HFF-Myc (cell line): ENCODE measurements at places on chromosomes 3 and 15.

DNA sequence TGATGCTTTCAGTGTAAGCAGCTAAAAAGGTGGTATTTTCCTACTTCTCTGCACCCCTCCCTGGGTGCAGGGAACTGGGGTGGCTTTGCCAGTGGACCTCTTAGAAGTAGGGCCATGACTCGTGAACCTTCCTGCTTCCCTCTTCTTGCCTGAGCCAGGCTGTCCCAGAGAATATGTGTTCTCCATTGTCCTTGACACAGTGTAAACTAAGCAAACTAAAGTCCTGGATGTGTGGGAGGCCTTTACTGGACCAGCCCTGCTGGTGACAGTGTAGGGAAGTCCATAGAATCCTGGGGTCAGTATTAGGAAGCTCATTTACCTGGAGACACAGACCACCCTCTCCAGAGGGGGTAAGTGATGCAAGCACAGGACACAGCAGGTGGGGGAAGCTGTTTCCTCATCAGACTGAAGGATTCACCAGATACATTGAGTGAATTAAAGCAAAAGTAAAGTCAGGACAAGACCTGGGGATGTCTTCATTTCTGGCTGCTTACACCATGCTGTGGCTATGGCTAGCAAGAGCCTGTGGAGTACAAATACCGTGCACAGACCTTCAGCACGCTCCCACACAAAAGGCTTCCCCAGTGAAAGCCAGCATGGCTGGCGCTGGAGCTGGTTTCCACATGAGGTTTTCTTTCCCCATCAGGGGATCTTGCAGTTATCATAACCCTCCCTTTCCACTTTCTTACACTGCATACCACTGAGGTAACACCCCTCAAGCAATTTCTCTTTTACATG is 64.8 kb upstream of the LPP start:
- DNase-seq: no peak

GRCh38 chr15:38853608-38854007 is 289.0 kb upstream of the RASGRP1 start:
- no peak for DNase-seq

- DNase-seq: no peak
These were observed 123.5 kb downstream of the NUP210 start for GRCh38 chr3:13296662-13297061.

DNA sequence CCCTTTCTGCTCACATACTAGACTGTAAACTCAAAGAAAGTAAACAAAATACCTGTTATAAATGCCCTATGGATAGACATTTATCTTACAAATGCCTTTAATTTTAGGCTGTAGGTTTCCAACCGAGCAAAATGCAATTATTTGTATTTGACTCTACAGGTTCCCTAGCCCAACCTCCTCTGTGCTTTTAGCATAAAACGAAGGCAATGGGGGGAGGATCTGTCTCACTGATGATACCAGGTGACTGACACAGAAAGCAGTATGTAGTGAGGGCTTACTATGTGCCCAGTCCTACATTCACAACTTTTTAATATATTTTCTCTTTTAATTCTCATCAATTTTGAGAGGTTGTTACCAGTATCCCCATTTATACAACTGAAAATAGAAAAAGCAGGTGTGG is 87.4 kb downstream of the OXNAD1 start:
- DNase-seq: no peak

DNA sequence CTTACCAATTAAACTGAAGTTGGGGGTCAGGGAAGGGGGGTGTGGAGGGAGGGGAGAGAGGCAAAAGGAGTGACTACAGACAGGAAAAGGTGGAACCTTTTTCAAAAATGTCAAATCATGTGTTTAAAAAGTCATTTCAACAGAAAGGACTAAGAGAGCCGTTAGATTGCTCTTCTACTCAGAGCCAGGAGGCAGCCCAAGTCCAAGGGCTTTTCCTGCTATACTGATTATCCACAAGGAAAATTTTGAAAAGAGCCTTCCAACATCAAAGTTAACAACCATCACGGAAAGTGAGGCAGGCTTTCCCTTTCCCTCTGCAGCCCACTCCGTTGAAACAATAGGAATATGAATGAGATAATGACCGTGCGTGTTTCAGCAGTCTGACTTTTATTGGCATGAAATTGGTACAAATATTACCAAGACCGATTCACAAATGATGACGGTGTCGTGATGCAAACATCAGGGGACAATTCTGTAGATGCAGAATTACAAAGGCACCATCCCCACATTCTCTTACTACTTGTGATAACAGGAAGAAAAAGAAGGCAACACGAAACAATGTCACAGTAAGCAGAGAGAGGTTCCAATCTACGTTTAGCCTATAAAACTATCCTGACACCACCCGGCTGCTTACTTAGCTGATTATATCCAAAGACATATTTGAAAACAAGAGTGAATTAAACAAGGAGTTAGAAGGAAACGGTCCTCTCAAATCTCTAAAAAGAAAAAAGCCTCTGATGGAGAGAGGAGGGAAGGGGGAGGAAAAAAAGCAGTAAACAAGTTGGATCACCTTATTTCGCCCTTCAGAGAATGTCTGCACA is 453.7 kb downstream of the FOXP1 start:
- no peak for DNase-seq

GRCh38 chr3:182829761-182830405 is 36.6 kb downstream of the ATP11B start:
- no peak for DNase-seq
